ENCODE measurements at places on chromosomes 2 and 18.

- DNase-seq = no peak
These were observed 664.9 kb downstream of the KCNJ3 start for GRCh38 chr2:155363349-155363888.

DNA sequence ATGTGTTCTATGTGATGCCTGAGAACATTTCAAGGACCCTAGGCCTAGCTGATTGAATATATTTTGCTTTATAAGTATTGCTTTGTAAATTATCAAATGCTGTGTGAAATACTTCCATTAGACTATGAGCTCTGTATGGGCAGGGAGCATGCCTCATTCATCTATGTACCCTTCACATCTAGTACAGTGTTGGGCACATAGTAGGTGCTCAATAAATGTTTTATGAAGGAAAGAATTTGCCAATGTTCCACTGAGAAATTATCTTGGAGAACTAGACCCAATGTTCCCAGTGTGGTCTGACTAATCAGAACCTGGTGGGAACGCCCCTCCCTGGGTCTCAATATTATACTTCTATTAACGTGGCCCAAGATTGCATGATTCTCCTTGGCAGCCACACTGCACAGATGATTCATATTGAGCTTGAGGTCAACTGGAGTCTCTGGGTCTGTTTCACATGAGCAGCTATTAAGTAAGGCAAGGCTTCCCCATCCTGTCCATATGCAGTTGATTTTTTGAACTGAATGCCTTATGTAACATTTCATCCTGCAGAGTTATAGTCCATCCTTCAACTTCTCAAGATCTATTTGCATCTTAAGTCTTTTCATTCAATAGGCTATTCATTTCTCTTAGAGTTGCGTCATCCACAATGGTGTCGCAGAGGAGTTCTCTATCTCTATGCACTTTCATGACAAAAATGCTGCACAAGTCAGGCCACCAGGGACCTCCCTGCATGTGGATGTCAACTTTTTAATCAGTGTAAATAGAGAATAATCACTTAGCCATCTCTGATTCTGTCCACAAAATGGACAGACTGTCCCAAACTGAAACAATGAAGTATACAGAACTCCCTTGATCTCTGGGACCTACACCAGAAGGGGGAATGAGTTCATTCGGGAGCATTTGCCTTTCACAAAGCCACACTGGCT lies 257.6 kb downstream of the CYP26B1 start:
- DNase-seq = no peak

DNA sequence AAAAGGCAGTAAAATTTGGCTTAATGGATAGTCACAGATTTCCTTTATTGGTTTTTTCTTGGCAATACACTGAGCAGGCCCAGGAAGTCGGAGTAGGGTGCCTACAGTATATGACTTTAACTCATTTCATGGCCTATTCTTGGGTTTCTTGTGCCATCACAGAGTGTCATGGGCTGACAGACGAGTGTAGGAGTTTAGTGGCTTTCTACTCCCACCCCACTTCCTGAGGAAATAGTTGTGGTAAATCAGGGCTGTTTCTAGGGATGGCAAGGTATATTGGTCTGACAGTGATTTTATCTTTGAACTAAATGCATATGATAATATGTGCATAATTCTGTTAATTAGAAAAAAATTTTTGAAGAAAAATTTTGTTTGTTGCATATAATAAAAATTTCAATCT lies 100.1 kb downstream of the PLCL1 start:
- DNase-seq = no peak

- DNase-seq = no peak
These were observed 25.0 kb downstream of the WDFY1 start for GRCh38 chr2:223920109-223920508.

GRCh38 chr2:71697106-71698004 lies 244.0 kb downstream of the DYSF start:
- DNase-seq = no peak

DNA sequence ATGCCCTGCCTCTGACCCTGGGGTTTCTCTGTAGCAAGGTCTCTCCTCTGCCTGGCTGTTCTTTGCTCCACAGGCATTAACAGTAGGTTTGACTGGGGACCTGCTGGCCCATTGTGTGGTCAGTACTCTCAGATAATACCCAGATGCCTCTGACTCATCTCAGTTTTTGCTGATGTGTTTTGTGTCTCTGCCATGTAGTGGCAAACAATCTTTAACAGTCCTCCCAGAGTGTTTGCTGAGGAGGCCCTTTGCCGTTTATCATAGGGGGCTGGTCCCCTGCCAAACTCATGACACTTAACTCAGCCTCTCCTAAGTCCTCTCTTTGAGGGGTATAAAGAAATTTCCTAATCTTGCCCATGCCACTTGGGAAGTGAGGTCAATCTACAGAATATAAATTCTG lies 793.7 kb upstream of the FANCL start:
- no peak for DNase-seq

GRCh38 chr18:63258749-63259566 lies 60.6 kb downstream of the BCL2 start:
- no peak for DNase-seq

DNA sequence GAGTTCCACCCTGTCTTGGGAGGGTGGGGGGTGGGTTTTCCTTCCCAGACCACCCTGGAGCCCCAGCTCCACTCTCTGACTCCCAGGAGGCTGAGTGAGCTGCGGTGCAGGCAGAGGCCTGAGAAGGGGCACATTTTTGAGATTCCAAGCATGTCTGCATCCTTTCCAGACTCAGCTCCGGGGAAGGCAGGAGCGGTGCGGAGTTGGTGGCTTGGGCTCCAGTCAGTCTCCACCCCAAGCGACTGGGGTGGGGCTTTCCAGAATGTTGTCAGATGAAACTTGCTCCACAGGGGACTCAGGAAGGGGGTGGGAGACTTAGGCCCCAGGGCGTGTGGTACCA lies 44.2 kb upstream of the HS6ST1 start:
- DNase-seq = no peak

- DNase-seq = peak; percentile 19
These were observed 1.1 kb downstream of the MIB1 start for GRCh38 chr18:21741562-21742314.

DNA sequence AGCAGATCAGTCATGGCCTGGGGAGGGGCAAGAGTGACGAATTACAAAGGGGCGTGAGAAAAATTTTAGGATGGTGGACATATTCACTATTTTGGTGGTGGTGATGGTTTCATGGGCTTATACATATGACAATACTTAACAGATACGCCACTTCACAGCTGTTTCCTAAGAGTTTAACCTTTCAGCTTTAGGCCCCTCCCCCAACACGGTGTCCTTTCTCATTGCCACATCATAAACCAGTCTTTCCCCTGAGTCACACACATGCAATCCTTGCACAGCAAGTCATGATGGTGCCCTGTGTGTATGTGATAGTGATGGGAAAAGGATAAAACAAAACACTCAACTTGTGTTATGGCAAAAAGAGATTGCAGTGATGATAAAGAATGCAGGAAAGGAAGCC lies 47.6 kb upstream of the IL1R1 start:
- DNase-seq = no peak

GRCh38 chr2:158583923-158584322 lies 127.2 kb downstream of the PKP4 start:
- DNase-seq = no peak

- no peak for DNase-seq
These were observed 76.1 kb upstream of the MAPRE2 start for GRCh38 chr18:34965108-34965507.

Measured in HEK293T (cell line).